ENCODE measurements at places on chromosomes 4 and X.

- DNase-seq: peak; percentile 49
Observed at GRCh38 chrX:40171513-40172400, 74.0 kb upstream of the BCOR start.

GRCh38 chrX:154530286-154530685 lies 14.3 kb upstream of the FAM3A start:
- no peak for DNase-seq

- no peak for DNase-seq
Observed at GRCh38 chrX:32873786-32874185, 337.6 kb downstream of the DMD start.

GRCh38 chrX:153819384-153820040 lies 10.8 kb downstream of the PDZD4 start:
- no peak for DNase-seq

- no peak for DNase-seq
Observed at GRCh38 chrX:101744085-101744484, 84.4 kb upstream of the ARMCX2 start.

DNA sequence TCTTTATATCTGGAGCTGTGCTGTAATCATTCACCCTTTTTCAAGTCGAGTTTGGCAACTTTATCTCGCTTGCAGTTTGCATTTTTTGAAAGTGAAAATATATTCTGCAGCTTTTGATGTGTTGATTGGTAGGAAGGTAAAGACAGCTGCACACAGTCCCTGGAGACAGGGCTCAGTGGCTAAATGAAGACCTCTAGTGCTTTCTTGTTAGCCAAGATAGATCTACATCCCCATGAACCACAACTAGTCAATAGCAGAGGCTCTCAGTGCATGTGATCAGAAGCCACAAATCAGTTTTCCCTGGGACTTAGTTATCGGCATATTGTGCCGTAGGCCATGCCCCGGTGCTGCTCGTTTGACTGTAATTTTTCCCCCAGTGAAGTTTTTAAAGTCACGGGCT lies 587.7 kb upstream of the PITX2 start:
- no peak for DNase-seq

DNA sequence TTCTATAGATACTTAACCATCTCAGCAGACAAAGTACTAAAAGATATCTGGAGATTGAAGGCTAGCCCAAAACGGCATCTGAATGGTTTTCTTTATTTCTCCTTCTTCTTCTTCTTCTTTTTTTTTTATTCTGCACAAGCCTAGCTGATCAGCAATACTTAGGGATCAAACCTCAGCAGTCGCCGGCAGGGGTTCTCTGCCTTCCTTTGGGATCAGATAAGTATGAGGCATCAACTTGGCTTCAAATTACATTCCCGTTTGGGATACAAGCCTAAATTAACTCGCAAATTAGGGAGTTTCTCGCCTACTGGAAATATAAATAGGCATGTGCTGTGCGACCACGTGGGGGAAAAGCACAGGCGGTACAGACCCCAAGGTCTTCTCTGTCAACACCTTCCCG lies 730 bp downstream of the CT55 start:
- no peak for DNase-seq

GRCh38 chr4:180823108-180823507 lies 1420.1 kb upstream of the TENM3 start:
- no peak for DNase-seq

GRCh38 chr4:46258431-46258830 lies 131.5 kb downstream of the GABRA2 start:
- DNase-seq: no peak

- DNase-seq: no peak
Observed at GRCh38 chr4:188282471-188283232, 143.4 kb downstream of the TRIML1 start.

DNA sequence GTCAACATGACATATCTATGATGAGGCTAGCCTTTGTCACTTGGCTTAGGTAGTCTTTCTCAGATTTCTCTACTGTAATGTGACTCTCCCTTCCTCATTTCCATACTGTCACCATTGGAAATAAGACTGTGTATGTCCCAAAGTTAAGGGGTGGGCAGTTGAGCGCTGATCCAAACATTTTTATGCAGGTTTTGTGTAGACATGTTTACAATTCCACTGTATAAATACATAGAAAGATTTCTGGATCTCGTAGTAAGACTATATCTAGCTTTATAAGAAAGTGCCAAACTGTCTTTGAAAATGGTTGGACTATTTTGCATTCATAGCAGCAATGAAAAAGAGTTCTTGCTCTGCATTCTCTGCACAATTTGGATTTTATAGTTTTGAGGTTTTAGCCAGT lies 227.2 kb downstream of the GPM6A start:
- no peak for DNase-seq

DNA sequence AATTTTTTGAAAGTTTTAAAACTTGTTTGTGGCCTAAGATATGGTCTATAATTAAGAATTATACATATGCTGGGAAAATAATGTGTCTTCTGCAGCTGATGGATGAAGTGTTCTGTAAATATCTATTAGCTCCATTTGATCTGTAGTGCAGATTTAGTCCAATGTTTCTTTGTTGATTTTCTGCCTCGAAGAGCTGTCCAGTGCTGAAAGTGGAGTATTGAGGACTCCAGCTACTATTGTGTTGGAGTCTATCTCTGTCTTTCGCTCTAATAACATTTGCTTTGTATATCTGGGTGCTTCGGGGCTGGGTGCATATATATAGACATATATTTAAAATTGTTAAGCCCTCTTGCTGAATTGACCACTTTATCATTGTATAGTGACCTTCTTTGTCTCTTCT lies 2127.3 kb downstream of the PCDH7 start:
- no peak for DNase-seq

- DNase-seq: no peak
Observed at GRCh38 chr4:95167805-95168204, 381.0 kb downstream of the UNC5C start.

GRCh38 chrX:17860179-17860780 lies 818 bp downstream of the RAI2 start:
- no peak for DNase-seq

DNA sequence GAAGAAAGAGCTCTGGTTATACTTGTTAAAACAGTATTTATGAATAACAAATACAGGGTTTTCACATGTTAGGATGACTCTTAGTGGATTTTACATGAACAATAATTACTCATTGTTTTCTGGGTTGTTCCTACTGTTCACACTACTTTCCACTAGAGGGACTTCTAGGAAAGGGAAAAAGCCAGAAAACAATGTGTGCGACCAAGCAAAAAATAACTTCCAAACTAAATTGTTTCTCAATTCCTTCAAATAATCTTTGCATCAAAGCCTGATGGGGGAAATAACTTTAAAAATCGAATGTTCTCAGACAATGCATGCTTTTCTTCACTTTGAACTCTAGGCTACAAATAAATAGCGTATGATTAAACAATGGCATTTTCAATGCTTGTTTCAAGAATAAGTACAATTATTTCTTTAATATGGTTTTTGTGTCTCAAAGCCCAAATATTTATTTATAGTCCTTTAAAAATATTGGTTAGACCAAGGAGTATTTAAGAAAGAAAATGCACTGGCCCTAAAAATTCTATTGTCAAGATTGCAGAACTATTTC lies 72.1 kb upstream of the ETNPPL start:
- no peak for DNase-seq

- DNase-seq: no peak
Observed at GRCh38 chr4:53929311-53929710, 135.1 kb downstream of the CHIC2 start.

GRCh38 chr4:75822416-75822815 lies 79.8 kb downstream of the PPEF2 start:
- DNase-seq: no peak

GRCh38 chrX:49656533-49656932 lies 39.3 kb downstream of the PAGE1 start:
- no peak for DNase-seq

DNA sequence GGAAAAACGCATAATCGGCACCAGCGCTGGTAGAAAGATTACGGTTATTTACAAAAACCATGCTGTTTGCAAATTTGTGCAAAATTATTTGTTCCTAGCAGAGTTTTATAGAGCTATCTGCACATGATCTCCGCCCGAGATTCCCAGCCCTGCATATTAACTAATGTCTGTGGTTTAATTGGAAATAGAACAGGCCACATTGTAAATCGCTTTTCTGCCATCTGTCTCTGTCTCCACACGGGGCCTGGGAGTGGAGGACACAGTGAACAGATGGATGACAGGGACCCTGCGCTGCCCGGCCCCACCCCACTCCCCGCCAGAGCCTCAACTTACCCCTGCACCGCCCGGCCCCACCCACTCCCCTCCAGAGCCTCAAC lies 126.9 kb downstream of the FAM53A start:
- no peak for DNase-seq

Measured in stimulated activated CD4-positive, alpha-beta T cell treated with anti-CD3 and anti-CD28 coated beads, Interleukin-4, amount 100 ng/mL, for 24 hours (primary cell).